ENCODE measurements at places on chromosomes 6 and 20.

DNA sequence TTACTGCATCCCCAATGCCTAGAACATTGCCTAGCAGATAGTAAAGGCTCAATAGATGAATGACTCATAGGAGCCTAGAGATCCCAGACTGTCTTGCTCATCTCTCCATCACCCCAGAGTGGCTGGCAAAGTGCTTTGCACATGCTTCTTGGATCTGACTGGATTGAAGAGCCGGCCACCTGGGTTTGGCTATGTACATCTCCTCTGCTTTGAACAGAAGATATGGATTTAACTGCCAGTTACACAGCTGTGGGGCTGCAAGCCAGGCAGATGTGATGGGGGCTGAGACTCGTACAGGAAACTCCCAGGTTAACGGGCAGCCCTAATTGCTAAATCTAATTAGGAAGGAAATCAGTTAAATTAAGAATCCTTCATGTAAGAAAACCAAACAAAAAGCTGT is 28.6 kb downstream of the MYLIP start:
- DNase-seq: no peak

- no peak for DNase-seq
Observed at GRCh38 chr20:40654876-40655275, 34.2 kb downstream of the MAFB start.

DNA sequence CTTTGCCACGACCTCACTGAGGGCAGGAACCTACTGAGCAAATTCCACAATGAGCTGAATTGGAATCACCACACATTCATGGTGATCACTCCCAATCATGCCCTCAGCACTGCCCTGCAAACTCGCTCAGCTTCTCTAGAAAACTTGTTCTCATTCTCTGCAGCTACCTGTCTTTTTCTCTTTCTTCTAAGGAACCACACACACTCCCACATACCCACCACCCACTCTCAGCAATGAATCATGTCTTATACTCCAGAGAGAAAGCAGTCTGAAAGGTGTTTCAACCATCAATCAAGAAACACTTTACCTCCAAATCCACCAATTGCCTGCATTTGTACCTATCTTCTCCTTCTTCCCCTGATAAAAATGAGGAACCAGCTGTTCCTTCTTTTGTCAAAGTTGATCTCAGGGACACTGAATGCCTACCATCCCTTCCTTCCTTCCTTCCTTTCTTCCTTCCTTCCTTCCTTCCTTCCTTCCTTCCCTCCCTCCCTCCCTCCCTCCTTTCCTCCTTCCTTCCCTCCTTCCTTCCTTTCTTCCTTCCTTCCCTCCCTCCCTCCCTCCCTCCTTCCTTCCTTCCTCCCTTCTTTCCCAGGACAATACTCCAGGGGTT is 84.6 kb upstream of the SGK1 start:
- no peak for DNase-seq

DNA sequence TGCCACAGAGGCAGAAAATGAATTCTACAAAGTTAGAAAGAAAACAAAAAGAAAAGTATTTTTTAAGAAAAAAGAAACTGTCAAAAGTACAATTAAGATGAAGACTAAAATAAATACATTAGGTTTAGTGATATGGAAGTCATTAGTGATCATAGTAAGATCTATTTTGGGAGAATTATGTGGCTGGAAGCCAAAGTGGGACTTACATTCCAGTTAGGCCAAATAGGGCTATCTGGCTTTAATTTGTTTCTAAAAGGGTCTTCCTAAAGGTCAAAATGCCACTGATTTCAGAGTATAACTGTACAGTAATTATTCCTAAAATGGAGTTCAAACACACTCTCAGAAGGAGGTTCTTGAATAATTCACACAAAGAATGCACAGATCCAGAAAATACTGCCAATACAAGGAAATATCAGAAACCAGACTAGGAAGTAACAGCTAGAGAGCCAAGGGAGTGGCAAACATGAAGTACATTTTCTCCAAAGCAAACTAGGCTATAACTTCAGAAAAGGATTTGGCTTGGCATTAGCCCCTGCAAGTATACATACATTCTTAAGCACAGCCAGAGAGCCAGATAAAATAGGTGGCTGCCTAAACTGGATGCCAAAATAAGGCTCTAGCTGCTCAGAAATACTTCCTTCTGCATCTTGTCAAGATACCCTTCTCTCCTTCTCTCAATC is 45.3 kb downstream of the PDSS2 start:
- DNase-seq: no peak

DNA sequence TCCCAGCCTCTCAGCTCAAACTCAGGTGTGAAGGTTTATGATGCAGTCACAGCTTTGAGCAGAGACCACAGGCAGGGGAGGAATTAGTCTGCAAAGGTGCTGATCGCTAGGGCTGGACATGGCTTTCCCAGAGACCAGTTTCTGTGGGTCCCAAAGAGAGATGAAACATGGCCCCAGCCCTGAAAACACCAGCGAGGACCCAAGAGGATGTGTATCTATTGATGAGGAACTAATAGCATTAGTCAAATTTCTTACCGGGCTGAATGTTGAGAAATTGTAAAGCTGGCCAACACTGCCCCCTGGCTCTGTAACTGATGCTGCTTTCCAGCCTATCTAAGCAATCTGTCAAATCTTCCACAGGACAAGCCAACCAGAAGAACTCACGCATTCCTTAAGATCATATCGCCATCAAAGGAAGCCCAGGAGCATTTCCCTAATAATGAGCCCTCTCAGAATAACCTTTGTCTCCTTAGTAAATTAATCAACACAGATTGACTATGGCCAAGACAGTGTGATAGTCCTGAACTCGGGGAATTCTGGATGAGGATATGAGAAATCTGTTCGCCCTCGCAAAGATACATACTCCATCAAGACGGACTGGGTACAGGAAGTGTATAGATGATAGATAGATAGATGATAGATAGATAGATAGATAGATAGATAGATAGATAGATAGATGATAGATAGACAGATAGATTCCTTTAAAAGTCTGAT is 7.8 kb upstream of the ACSS1 start:
- DNase-seq: peak; percentile 67

DNA sequence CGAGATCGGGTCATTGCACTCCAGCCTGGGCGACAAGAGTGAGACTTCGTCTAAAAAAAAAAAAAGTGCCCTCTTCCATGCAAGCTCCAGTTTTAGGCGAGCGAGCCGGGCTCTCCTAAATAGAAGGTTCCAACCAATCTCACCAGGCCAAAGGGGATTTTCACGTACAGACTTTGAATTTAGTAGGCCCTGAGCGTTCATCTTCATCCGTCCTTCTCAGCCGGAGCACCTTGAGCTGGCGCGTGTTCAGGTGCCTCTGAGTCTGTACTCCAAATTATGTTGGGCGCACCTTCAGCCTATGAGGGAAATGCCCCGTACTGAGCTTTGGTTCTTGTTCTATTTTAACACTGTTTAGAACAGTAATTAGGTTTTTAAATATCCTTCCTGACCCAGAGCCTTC is 817 bp upstream of the TAP2 start:
- no peak for DNase-seq

GRCh38 chr6:105593805-105594671 is 191.2 kb upstream of the PREP start:
- no peak for DNase-seq

GRCh38 chr6:91392951-91393350 is 806.1 kb upstream of the MAP3K7 start:
- no peak for DNase-seq

- no peak for DNase-seq
Observed at GRCh38 chr6:1215884-1216487, 95.9 kb upstream of the FOXQ1 start.

- DNase-seq: no peak
Observed at GRCh38 chr6:127022302-127022701, 96.2 kb upstream of the RSPO3 start.

DNA sequence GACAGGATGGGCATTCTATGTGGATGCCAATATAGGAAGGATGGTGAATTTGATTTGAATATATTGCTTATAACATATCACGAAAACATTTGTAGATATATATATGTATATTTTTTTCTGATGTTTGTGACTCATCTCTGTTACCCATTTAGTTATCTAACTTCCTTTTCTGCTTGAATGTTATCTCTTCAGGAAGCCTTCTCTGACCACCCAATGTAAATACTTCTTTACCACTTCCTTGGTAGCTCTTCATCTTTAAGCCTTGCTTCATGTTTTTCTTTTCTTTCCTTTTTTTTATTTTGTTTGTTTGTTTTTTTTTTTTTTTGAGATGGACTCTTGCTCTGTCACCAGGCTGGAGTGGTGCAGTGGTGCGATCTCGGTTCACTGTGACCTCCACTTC is 260.5 kb upstream of the EPHA7 start:
- DNase-seq: no peak

DNA sequence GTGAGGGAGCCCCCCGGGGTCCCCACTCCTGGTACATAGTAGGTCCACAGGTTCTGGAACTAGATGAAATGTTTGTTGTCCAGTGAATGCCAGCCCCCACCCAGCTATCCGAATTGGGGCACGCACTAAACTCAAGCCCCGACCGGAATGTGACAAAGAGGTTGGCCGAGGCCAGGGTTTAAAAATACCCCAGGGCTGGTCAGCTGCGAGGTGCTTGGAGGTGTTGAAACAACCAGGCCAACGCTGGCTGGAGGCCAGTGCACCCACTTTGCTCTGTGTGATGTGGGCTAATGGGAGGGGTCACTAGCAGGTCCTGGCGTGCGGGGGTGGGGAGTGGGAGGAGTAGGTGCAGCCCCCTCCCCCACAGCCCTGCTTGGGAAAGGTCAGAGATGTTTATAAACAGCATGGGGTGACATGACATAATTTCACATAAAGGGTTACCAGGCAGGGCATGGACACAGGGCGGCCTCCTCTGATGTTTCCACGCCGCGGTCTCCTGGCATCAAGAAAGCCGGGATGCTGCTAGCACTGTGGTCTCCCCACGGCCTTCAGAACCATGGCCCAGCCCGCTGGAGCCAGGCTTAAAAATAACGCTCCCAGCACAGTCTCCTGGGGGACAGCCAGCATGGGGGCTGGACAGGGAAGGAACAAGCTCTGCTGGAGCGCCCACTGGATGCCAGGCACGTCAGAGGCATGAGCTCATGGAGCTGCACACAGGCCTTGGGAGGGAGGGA is 111.2 kb upstream of the PTPN1 start:
- no peak for DNase-seq
